ENCODE measurements at places on chromosomes 16 and 17.

DNA sequence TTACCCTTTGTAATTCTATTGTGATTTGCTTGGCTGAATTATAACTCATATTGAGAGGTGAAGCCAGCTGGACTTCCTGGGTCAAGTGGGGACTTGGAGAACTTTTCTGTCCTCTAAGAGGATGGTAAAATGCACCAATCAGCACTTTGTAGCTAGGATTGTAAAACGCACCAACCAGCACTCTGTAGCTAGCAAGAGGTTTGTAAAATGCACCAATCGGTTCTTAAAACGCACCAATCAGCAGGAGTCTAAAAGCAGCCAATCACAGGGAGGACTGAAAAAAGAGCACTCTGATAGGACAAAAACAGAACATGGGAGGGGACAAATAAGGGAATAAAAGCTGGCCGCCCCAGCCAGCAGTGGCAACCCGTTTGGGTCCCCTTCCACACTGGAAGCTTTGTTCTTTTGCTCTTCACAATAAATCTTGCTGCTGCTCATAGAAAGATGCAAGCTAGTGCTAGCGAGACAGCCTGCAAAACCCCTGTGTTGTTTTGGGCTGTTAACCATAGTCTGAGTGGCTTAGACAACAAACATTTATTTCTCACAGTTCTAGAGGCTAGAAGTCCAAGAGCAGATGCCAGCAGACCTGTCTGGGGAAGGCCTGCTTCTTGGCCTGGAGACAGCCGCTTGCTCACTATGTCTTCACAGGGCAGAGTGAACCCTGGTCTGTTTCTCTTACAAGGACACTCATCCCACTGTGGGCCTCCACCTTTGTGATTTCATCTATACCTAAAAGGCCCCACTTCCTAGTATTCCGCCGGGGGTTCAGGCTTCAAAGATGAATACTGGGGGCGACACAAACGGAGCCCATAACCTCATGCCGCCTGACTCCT is 39.0 kb upstream of the CRISPLD2 start:
- no peak for DNase-seq

GRCh38 chr17:82608816-82609215 is 39.4 kb downstream of the WDR45B start:
- DNase-seq: no peak

DNA sequence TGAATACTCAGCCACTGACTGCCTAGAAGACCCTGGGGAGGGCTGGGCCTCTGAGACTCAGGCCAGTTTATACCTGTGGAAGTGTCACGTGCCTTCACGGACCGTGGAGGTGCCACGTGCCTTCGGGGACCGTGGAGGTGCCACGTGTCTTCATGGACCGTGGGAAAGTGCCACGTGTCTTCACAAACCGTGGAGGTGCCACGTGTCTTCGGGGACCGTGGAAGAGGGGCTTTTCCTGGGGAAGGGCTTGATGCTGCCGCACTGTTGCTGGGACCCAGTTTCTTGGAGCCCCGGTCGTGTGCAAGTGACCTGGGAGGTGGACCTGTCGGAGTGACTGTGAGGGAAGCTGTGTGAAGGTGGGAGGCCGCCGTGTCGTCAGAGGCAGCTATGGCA is 166.2 kb downstream of the BANP start:
- DNase-seq: no peak

DNA sequence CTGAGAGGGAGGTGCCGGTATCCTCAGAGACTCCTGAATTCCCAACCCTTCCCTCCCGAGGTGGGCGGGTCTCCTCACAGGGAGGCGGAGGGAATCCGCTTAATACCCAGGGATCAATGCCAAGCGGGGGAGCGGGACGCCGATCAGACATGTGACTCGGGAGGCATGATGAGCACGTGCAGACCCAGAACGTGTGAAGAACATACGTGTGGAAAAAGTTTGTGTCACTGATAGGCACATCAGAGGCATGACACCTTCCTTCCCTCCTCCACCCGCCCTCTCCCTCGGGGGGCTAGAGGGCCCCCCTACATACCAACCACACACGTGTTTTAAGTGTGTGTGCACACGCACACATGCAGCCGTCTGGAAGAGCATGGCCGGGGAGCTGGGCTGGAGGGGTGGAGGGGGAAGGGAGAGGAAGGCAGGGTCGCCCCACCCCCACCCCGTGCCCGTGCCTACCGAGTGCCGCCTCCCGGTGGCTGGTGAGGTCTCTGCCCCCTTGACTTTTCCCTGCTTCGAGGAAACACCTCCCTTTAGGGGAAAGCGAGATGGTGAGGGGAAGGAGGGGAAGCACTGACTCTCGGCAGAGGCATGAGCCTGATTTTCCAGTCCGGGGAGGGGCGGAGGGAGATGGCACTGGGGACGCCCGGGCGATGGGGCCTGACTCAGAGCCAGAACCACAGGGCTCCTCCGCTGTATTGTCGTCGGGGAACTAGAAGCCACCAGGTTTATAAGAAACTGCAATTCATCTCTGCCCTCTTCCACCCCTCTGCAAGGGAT is 12.1 kb upstream of the TBX21 start:
- no peak for DNase-seq

DNA sequence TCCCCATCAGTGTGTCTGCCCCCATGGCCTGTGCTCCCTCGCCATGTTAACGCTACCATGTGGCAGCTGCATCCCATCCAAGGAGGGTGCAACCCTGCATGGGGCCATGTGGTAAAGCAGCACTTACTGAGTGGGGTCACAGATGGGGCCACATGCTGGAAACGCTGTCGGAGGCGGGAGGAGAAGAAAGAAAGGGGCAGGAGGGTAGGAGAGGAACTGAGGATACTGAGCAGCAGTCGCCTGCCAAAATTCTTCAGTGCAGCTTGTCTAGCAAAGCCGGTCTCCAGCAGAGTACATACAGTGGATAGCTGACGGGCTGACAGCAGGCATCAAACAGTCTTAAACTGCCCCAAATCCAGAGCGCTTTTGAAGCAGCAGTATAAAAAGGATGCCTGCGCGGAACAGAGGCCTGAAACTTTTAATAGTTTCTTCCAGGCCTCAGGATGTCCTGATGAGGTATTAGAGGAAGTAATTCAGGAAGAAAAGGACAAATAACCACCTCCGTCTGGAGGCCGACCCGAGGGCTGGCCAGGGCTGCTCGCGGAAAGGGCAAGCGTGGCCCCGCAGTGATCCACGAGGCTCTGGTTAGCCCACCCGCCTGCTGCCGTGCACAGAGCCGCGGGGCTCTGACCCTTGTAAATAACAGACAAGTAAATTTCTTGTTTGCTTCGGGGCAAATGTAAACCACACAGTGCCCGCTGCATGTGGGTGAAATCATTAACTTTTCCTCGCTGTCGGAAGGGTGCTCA is 149.0 kb downstream of the CCDC182 start:
- no peak for DNase-seq

DNA sequence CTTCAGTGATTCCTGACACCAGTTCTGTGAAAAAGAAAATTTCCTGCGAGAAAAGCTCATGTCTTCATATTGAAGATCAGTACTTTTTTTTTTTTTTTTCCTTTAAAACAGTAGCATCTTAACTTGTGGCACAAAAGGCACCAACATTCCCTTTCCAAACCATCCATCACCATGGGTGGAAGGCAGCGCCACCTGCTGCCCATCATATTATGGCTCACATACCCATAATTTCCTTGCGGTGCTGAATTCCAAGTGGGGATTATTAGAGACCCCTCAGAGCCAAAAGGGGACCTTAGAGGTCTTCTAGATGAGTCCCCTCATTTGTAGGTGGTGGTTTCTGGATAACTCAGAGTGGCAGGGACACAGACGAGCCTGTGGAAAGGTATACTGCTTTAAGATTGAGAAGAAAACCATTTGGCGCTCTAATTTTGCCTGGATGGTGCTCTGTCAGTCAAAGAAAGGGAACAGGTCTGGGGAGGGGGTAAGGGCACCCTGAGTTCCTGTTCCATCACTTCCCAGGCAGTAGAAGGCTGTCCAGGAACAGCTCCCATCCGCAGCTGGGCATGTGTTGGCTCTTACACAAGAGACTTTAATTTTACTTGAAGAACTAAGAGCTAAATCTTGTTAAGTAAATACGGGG is 7.9 kb upstream of the SOST start:
- DNase-seq: no peak

DNA sequence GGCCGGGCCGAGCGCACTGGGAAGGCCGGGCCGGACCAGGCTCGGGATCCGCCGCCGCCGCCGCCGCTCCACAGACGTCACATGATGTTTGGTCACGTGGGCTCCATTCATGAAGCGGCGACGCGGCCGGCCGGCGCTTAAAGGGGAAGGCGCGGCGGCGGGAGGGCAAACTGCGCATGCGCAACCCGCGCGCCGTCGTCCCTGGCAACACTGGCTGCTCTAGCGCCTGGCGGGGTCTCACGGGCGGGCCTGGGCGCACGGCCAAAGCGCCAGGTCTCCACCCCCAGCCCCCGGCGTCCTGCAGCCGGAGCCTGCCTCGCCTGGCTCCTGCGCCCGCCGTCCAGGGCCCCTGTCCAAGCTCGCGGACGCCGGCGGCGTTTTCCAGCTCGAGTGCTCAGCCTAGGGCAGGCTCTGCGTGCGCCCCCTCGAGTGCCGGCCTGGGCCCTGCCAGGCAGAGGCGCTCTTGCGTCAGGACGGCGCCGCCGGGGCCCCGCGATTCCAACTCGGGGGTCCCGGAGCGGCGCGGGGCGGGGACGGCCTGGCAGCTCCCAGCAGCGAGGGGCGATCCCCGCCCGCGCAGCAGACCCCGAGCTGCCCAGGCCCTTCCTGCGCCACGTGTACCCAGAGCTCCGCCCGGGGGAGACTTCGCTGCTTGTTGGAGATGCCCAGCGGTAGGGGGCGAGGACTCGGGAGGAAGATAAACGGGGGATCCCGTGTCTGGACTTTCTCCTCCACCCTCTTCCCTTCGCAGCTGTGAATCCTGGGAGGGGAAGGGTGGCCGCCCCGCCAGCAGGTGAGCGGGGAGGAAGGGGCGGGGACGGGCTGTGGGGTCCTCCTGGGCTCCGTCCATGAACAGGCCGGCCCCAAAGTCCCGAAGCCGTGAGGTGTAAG is at the start of gene MAFG:
TSS of gene MAFG (minus strand) at position 83 of the 891 bp plus-strand sequence. CDS start 4,550 bp downstream, outside the sequence.
- peak; percentile 90 for DNase-seq

DNA sequence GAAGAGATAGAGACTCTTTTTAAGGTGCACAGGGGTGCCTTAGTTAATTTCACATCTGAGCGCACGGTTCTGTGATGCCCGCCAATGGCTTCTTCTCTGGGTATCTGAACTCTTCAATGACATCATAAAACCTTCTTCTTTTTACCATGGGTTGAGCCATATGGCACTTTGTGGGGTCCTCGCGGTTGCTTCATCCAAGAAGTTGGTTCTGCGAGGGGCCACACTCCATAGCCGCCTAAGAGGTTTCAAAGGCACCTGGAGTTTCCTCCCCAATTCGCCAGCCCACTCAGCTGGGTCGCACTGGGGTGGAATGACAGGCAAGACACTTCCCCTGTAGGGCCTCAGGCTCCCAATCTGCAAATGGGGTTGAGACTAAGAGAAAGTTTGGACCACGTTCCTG is 10.4 kb upstream of the MT4 start:
- DNase-seq: no peak

DNA sequence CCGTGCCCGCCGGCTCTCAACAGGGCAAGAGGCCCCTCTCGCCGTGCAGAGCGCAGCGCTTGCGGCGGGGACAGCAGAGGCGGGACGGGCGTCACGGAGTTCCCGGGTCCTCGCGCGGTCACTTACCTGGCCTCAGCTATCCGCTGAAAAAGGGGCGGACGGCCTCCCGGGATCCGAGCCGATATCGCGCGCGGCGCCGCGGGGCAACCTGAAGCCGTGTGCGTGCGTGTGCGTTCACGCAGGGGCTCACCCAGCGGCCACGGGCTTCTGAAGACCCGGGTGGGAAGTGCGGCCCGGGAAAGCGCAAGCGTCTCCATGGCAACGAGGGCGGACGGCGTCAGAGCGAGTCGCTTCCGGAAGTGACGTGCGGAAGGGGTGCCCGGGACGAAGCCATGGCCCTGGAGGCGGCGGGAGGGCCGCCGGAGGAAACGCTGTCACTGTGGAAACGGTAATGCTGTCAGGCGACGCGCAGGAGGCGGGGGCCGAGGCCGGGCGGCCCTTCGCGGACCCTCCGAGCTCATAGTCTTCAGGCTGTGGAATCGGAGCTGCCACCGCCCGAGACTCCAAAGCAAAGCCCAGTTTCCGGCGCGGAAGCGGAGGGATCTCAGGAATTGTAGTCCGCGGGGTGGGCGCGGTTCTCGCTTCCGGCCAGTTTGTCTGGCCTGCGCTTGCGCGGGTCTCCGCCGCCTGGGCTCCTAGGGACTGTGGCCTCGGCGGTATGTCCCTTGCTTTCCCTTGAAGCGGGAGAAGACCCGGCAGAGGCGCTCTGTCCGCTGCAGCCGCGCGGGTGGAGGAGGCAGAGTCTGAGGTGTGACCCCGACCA is at the start of gene ENDOV:
TSS of gene ENDOV (plus strand) at position 365 of the 823 bp plus-strand sequence. CDS start at position 393, 28 bp downstream.
- peak; percentile 87 for DNase-seq

- no peak for DNase-seq
Observed at GRCh38 chr17:83071966-83072562, 7.3 kb upstream of the METRNL start.

Data from NCI-H1048 (cell line).